ENCODE measurements at places on chromosomes 7 and 10. TPM values are rescaled to one million over a fixed set of nuclear protein-coding genes. Genes with fewer than 3 reads are reported as not detected.

Gene ENKUR
- 2.3 TPM for total RNA-seq

Gene CRYGN
- not detected for total RNA-seq

Gene CADPS2
- 36.0 TPM for total RNA-seq

Gene PRF1
- 14.1 TPM for total RNA-seq

Gene CYP3A4
- 0.34 TPM for total RNA-seq

Gene DLX5
- not detected for total RNA-seq

Gene SH2B2
- 6.3 TPM for total RNA-seq

Gene CLEC5A
- not detected for total RNA-seq

Gene TMEM139
- total RNA-seq = 30.1 TPM

- H3K4me1 ChIP-seq = no peaks in the 10 kb centered on the region
- no peak for DNase-seq
- no peaks in the 10 kb centered on the region for H3K36me3 ChIP-seq
- no peak overlapping the region for H3K27ac ChIP-seq
- no peaks in the 10 kb centered on the region for H3K27me3 ChIP-seq
Measured at GRCh38 chr7:55326081-55326835, 38.9 kb upstream of the LANCL2 start.

DNA sequence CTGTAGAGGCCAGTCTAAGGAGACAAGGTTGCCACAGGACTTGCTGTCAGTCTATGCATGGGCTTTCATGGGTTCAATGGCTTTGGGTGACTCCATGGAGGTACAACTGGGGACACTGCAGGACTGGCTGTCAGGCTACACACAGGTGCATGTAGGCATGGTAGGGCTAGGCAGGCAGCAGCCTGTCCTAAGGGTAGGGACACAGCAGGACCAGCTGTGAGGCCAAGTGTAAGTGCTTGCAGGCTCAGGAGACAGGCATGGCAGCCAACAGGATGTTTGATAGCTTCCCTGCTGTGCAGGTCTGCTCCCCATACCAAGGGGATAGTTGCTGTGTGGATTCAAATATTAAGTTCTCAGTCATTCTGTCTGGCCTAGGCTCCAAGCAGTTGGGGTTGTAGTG lies 181.0 kb upstream of the NPY start:
- no peaks in the 10 kb centered on the region for H3K36me3 ChIP-seq
- H3K27ac ChIP-seq = no peak overlapping the region
- H3K4me3 ChIP-seq = no peak overlapping the region
- no peaks in the 10 kb centered on the region for H3K27me3 ChIP-seq
- H3K4me1 ChIP-seq = no peaks in the 10 kb centered on the region

- no peak overlapping the region for H3K27ac ChIP-seq
- H3K36me3 ChIP-seq = no peaks in the 10 kb centered on the region
- H3K4me3 ChIP-seq = no peak overlapping the region
- no peak for DNase-seq
- H3K27me3 ChIP-seq = no peaks in the 10 kb centered on the region
Measured at GRCh38 chr10:70651661-70652060, 20.6 kb upstream of the ADAMTS14 start.

GRCh38 chr10:92640107-92640506 lies 47.2 kb downstream of the KIF11 start:
- no peaks in the 10 kb centered on the region for H3K27me3 ChIP-seq
- H3K36me3 ChIP-seq = no peaks in the 10 kb centered on the region
- DNase-seq = no peak
- H3K4me1 ChIP-seq = no peaks in the 10 kb centered on the region

- no peaks in the 10 kb centered on the region for H3K27me3 ChIP-seq
- peaks cover 42% of the 10 kb centered on the region for H3K4me1 ChIP-seq
- H3K27ac ChIP-seq = peak overlapping the region; percentile 96
Measured at GRCh38 chr7:87151729-87152111, 533 bp upstream of the DMTF1 start.

- H3K27me3 ChIP-seq = no peaks in the 10 kb centered on the region
- no peaks in the 10 kb centered on the region for H3K36me3 ChIP-seq
- H3K4me1 ChIP-seq = peaks cover 5% of the 10 kb centered on the region
- DNase-seq = no peak
- H3K4me3 ChIP-seq = no peak overlapping the region
Measured at GRCh38 chr10:62538606-62539005, 164.4 kb downstream of the ZNF365 start.

- H3K36me3 ChIP-seq = no peaks in the 10 kb centered on the region
- no peaks in the 10 kb centered on the region for H3K27me3 ChIP-seq
- DNase-seq = no peak
- H3K4me3 ChIP-seq = no peak overlapping the region
Measured at GRCh38 chr7:71695186-71695585, 563.2 kb downstream of the GALNT17 start.

DNA sequence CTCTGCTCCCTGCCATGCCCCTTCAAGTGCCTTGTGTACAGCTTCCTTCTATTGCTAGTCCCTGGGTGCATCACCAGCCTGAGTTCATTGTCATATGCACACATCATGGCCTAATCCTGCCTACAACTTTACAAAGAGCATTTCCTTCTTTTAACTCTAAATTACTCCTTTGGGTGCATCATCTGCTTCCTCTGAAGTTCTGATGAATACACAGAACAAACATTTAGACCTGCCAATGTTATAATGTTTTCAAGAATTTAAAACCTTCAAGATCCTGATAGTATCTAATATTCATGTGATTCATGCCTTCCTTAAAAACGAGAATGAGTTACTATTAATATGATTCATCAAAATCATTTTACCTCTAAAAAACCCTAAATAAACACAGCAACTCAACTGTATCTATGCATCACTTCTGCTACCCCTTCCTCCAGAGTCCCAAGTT lies 357.1 kb downstream of the MAGI2 start:
- H3K27ac ChIP-seq = no peak overlapping the region
- H3K4me3 ChIP-seq = no peak overlapping the region
- no peak for DNase-seq
- H3K4me1 ChIP-seq = no peaks in the 10 kb centered on the region
- H3K27me3 ChIP-seq = no peaks in the 10 kb centered on the region

GRCh38 chr10:131662851-131663250 lies 238.0 kb upstream of the PPP2R2D start:
- no peak overlapping the region for H3K27ac ChIP-seq
- no peak overlapping the region for H3K4me3 ChIP-seq
- no peaks in the 10 kb centered on the region for H3K27me3 ChIP-seq
- no peaks in the 10 kb centered on the region for H3K36me3 ChIP-seq
- DNase-seq = peak; percentile 14

- H3K27me3 ChIP-seq = no peaks in the 10 kb centered on the region
- no peaks in the 10 kb centered on the region for H3K4me1 ChIP-seq
- no peak overlapping the region for H3K27ac ChIP-seq
- DNase-seq = no peak
Measured at GRCh38 chr7:112981966-112982365, 104.7 kb downstream of the GPR85 start.

DNA sequence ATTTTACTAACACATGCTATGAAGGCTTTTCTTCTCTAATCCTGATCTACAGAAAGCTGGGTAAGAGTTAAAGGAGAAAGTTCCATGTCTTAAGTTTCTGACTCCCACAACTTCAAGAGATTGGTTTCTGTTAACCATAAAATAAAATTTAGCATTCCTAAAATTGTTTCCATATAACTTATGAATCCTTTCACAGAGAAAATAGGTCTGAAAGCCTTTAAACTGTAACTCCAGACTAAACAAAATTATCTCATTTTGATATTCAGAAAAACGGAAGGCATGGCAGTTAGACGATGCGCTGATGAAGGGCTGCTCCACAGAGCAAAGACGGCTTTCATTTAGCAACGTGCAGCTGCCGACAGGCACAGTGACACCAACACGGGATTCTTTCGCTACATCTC lies 133.3 kb downstream of the SLC25A13 start:
- H3K4me3 ChIP-seq = no peak overlapping the region
- no peaks in the 10 kb centered on the region for H3K27me3 ChIP-seq
- H3K36me3 ChIP-seq = peaks cover 5% of the 10 kb centered on the region
- no peak for DNase-seq
- no peak overlapping the region for H3K27ac ChIP-seq
- H3K4me1 ChIP-seq = no peaks in the 10 kb centered on the region

GRCh38 chr7:158863611-158864506 lies 7.5 kb downstream of the DYNC2I1 start:
- H3K27me3 ChIP-seq = no peaks in the 10 kb centered on the region
- no peaks in the 10 kb centered on the region for H3K36me3 ChIP-seq
- H3K4me3 ChIP-seq = peak overlapping the region; percentile 22
- H3K4me1 ChIP-seq = peaks cover 26% of the 10 kb centered on the region
- peak; percentile 89 for DNase-seq
- peak overlapping the region; percentile 84 for H3K27ac ChIP-seq

DNA sequence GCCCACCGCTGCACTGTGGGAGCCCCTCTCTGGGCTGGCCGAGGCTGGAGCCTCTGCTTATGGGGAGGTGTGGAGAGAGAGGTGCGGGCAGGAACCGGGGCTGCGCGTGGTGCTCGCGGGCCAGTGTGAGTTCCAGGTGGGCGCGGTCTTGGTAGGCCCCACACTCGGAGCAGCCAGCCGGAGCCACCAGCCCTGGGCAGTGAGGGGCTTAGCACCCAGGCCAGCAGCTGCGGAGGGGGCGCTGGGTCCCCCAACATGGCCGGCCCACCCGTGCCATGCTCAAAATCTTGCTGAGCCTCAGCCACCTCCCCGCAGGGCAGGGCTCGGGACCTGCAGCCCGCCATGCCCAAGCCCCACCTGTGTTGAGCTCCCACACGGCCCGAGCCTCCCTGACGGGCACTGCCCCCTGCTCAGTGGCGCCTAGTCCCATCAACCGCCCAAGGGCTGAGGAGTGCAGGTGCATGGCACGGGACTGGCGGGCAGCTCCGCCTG lies 856.8 kb upstream of the CELF2 start:
- no peak overlapping the region for H3K27ac ChIP-seq
- no peaks in the 10 kb centered on the region for H3K4me1 ChIP-seq
- no peak overlapping the region for H3K4me3 ChIP-seq
- H3K36me3 ChIP-seq = no peaks in the 10 kb centered on the region

DNA sequence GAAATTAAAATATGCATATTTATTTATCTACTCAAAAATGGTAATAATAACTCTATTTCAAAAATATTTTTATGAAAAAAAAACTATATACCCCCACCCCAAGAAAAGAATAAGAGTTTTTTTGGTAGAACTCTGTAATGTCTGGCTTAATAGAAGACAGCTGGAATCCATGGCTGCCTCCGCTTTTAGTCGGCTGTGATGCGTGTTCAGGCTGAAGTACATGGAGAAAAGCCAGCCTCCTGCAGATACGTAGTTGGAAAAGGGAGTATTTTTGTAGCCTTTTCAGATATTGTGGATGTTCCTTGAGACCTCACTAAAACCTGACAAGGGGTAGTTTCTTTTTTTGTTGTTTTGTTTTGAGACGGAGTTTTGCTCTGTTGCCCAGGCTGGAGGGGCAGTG lies 10.0 kb downstream of the FOXK1 start:
- H3K27ac ChIP-seq = no peak overlapping the region
- no peak overlapping the region for H3K4me3 ChIP-seq
- no peak for DNase-seq

DNA sequence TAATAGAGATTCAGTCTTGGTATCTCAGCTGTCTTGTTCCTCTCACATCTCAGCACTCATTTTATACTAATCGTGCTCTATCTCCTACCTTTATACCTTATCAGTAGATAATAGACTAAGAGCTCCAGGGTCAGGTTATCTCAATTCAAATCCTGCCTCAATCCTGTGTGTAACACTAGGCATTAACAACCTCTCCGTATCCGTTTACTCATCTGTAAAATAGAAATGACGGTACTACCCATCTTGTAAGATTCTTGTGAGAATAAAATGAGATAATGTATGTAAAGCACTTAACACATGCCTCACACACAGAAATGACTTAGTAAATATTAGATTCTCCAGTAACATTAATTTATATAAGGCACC lies 622 bp upstream of the P4HA1 start:
- peaks cover 10% of the 10 kb centered on the region for H3K4me1 ChIP-seq
- H3K27ac ChIP-seq = peak overlapping the region; percentile 94
- no peaks in the 10 kb centered on the region for H3K36me3 ChIP-seq
- no peaks in the 10 kb centered on the region for H3K27me3 ChIP-seq

DNA sequence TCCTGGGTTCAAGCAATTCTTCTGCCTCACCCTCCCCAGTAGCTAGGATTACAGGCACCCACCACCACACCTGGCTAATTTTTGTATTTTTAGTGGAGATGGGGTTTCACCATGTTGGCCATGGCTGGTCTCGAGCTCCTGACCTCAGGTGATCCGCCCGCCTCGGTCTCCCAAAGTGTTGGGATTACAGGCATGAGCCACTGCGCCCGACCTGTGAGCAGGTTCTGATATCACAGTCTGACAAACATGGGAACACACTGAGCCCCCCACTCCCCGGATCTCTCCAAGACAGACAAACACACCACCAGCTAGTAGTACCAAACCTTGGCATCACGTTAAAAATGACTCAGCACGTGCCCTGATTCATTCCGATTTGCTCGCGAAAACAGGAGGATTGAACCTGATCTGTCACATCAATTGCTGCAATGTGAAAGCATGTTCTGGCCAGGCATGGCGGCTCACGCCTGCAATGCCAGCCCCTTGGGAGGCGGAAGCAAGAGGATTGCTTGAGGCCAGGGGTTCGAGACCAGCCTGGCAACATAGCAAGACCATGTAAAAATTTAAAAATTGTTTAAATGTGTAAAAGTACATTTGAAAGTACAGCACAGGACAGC lies 106.5 kb downstream of the SMURF1 start:
- peaks cover 4% of the 10 kb centered on the region for H3K4me1 ChIP-seq
- DNase-seq = no peak
- no peak overlapping the region for H3K27ac ChIP-seq
- no peak overlapping the region for H3K4me3 ChIP-seq
- no peaks in the 10 kb centered on the region for H3K27me3 ChIP-seq
- peaks cover 100% of the 10 kb centered on the region for H3K36me3 ChIP-seq

All from upper lobe of left lung (tissue), 6 donors.